Activated naive CD4-positive, alpha-beta T cell (primary cell): ENCODE measurements at places on chromosomes 7 and 10.

DNA sequence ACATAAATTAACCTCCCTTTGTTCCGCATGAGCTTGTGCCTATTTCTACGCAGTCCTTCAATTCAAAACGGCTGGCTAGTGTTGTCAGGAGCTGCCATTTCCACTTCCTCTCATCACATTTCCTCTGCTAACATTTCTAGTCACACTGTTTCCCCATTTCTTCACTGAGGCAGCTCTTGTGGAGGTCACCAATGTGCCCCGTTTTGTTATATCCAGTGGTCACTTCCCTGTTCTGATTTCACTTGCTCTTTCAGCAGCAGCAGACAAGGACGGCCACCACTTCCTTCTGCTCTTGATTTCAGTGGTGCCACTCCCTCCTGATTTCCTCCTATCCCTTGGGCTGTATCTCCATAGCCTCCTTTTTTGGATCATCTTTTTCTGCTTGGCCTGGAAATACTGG is 64.8 kb upstream of the SEC61G start:
- DNase-seq = no peak

GRCh38 chr7:44484482-44485313 is 5.8 kb downstream of the NUDCD3 start:
- DNase-seq = no peak

DNA sequence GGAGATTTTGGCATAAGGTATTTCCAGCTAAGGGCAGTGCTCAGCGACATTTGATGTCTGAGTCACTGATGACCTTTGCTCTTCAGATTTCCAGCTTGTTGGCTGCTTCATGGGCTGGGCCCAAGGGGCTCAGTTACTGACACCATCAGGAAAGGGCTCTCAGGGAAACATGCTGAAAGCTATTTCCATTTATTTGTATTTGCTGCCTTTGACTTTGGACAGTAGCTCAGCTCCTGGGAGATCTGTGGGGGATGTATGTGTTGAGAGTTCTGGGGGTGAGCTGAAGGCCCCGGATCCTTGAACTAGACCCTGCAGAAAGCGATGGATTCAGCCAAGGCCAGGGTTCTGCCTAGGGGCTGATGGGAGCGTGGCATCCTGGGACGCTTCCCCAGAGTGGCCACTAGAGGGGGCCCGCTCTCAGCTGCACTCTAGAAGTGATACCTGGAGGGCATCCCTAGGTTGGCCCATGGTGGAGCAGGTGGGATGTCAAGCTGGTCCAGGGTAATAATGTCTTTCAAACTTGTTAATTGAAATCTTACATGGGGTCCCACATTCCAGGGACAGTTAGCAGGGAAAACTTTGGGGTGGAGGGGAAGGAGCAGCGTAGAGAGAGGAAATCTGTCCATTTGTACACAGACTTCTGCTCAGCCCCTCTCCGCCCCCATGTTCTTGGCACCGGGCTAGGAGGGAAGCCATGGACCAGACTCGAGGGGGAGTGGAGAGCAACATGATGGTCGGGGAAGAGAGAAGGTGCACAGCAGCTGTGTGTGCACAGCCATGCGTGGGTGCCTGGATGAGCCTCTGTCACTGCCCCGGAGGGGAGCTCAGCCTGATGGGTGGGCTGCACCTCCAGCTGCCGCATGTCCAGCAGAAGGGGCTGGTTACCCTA is 3.0 kb upstream of the BTBD16 start:
- peak; percentile 23 for DNase-seq

DNA sequence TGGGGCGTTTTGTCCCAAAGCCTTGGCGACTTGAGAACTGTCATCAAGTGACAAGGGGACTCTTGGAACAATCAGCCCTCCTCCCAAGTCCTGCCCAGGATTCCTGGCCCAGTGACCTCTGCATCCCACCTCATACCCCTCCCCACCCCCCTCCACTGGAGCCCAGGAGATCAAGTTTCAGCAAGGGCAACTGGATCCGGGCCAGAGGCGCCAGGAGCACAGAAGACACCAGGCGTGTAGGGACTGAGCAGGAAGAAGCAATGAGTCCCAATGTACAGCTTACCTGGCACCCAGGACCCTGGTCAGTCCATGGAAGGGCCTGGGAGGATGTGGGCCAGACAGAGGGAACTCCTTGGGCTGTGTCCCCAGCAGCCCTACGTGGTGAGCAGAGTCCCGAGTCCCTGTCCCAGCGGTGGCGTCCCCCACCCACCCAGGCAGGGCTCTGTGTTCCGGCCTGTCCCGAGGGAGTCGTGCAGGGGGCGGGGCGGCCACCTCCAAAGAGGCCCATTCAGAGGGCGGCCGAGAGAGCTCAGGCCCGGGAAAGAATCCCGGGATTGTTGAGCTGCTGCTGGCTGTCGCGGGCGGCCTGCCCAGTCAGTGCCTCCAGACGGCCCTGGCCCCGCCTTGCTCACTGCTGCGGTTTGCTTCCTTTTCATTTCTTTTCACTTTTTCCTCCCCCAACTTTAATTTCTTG is 254.1 kb downstream of the TNS3 start:
- no peak for DNase-seq

- DNase-seq = no peak
Measured at GRCh38 chr10:52484206-52485065, 170.4 kb downstream of the DKK1 start.

DNA sequence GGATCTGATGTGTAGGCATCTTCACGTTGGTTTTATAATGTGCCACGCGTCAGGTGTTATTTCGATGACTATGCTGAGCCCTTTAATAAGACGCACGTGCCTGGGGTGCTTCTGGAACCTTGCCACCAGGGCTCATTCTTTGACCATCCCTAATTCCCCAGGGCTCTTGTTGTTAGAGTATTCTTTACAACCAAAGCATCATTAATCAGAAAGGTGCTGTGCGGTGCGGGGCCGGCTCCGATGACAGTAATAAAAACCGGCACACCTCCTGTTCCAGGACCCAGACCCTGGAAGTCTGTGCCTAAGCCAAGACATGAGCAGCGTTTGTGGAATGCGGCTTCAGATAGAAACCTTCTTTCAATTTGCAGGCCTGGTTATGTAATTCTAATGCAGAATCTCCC is 58.4 kb downstream of the MGMT start:
- no peak for DNase-seq

DNA sequence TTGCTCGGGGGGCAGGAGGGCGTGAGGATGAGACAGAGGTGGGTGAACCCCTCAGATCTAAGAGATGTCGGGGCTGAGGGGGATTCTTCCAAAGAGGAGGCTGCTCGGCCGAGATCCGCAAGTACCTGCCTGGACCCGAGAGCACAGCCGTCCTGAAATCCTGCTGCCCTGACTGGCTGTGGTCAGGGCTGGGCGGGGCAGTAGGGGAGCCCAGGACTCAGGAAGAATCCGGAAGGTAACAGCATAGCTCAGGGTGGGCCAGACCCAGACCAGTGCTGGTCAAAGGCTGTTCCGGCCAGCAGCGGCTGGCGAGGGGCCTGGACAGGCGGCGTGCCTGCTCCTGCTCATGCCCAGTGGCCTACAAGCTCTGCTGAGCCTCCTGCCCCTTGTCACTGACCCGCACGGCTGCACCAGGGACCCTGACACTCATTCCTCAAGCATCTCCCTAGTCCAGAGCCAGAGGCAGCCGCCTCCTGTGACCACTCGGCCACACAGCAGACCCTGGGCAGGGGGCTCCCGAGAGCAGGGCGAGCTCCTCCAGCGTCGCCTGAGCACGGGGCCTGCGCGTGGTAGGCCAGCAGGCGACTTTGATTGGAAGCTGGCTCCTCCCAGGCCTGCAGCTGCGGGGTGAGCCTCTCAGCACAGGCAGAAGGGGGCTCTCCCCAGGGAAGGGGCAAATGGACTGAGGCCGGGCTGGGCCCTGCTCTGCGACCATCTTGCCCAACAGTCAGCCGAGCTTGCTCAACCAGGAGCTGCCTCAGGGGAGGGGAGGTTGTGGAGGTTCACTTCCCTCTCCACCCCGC is 3.1 kb upstream of the ADAP1 start:
- no peak for DNase-seq
